ENCODE measurements at places on chromosomes 12 and 14.

DNA sequence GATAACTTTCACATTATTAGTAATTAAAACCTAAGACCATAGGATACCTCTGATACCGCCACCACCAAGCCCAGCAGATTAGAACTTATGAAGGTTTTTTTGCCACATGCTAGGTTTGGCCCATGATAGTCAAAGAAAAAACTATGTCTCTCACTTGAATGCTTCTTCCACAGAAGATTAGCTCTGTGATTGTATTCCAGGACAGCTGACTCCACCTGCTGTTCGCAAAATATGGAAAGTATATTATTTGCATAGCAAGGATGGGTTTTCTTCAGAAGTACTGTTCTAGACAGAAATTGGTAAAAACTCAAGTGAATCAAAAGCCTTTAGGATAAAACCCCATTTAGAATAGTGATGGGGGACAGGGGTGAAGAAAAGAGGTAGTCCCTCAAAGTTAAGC lies 42.2 kb downstream of the PPFIBP1 start:
- no peak for DNase-seq

DNA sequence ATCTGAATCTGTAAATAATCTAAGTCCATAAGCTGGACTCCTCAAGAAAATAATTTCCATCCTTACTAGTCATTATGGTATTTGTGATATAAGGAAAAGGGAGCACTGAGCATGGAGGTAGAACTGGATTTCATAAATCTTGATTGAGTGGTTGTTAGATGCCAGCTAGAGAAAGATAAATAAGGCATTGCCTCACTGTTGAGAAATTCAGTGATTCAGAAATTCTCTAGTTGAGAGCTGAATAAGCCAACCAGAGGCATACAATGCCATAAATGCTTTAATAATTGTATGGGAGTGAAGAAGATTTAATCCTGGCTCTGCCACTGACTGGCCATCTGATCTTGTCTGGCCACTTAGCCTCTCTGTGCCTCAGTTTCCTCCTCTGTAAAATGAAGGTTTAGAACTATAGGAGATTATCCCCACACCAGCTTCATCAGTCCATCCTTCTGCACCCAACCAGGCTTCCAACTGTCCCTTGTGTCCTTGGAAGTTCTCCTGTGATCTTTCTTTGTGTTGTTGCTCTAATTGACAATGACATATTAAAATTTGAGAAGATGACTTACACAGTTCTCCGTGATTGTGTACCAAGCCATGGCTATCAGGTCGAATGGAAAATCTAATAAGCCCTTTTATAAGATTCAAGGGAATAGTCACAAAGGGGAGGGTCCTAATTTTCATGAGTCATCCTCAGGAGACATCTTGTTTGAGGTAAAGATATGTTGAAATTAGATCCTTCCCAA lies 394.3 kb downstream of the EGLN3 start:
- peak; percentile 24 for DNase-seq

DNA sequence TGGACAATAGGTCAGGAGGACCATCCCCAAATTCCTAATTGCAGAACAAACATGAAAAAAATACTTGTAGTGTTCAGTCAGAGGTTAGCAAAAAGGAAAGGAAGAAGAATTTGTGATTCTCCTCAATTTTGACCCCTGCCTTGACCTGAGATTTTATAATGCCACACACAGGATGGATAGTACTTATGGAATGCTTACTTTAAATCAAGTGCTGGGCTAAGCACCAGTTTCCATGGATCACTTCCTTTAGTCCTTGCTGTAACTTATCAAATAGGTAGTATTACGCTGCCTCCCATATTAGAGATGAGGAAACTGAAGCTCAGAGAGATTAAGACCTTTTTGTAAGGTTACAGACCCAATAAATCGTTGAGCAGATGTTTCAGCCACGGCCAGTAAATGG lies 81.2 kb upstream of the OVCH1 start:
- DNase-seq: no peak

DNA sequence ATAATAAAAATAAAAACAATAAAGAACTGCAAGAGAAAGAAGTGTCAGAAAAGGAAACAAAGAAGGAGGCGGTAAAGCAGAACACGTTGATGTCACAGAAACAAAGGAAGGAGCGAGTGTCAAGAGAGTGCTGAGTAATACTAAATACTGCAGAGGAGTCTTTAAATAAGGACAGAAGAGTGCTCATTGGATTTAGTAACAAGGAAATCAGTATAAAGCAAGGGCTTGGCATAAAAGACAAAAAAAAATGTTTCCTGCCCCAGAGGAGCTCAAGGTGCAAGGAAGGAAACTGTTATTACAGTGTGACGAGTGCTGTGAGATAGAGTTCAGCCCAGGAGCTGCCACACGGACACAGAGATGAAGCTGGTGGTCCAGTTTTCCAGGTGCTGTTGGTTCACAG lies 8.4 kb upstream of the TUBA1A start:
- DNase-seq: no peak

GRCh38 chr14:100640471-100641273 lies 53.5 kb upstream of the BEGAIN start:
- DNase-seq: peak; percentile 88

GRCh38 chr12:4969405-4969804 lies 59.7 kb downstream of the KCNA1 start:
- DNase-seq: no peak

DNA sequence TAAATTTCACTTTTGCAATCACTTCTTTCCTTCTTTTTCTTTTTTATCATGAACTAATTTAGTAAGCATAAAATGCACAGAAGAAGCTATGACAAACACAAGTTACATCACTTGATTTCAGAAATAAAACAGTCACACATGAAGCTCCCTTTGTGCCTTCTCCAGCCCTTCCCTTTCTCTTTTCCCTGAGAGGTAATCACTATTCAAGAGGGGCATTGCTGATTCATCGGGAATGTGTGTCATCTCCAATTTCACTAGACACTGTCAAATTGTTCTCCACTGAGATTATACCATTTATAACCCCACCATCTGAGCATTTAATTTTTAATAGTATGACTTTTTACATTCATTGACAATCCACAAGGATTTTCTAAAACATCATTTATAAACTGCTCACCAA lies 91.6 kb upstream of the PTPRQ start:
- DNase-seq: peak; percentile 14

DNA sequence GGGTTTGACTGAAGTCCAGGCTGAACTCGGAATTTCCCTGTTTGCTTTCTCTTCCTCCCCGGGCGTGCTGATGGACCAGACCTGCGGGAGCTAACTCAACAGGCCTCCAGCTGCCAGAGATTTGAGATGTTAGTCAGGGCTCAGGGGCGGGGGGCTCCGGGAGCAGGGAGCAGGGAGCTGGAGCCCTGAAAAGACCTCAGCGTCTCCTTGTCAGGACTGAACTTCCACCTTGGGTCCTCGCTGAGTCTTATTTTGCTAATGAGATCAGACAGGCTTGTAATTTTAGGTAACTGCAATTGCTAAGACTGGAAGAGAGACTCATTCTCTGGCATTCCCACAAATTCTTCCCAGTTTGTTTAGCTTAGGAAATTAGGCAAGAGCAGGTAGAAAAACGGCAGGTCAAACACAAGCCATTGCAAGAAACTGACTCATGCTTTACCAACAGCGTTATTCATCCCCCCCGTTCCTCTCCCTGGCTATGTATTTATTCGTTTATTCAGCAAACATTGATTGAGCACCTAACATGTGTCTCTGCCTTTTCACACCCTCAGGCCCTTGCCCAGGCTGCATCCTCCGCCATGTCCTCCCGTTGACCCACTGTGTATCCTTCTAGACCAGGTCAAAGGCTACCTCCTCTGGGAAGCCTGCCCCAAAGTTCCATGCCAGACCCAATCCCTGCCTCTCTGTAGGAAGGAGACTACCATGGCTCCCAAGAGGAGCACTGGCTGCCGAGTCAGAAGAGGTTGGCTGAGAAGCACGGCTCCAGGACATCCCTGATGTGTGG lies 80.4 kb upstream of the DIO3 start:
- DNase-seq: peak; percentile 33

- DNase-seq: peak; percentile 83
Measured at GRCh38 chr14:102437997-102438915, 71.3 kb downstream of the ANKRD9 start.

DNA sequence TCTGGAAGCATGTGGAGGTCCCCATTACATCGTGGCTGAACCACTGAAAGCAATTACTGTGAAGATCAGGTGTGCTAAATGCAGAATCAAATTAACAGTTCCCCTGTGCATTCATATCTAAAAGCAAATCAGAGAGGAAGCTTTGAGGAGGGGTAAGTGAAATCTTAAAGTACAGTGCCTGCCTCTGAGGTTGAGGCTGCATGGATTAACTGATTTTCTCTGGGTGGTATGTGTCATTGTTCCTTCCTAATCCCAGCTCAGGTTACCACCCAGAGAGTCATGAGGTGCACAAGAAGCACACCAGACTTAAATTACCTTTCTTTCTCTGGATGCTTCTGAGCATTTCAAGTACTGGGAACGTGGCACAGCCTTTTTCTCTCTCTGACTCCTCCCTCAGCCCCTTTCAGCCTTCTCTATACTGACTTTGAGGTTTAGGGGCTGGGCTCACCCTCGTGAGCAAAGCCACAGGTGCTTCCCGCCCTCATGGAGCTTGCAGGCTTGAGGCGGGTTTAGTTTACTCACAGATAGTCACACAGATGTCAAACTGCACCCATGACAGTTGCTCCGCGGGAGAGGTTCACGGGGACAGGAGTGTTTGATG lies 237.6 kb upstream of the CRY1 start:
- no peak for DNase-seq

DNA sequence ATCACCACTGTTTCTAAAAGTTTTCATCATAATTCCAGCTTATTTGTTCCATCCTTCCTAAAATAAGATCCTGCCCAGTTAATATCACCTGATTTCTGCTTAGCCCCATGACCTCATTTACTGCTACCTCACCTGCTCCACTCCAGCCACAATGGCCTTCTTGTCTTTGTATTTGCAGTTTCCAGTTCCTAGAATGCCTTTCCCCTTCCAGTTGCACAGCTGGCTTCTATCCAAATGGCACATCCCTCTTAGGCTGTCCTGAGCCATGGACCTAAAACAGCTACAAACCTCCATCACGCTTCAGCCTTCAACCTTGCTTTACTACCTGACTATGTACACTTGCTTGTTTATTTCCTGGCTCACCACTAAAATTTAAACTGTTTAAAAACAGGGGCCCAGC lies 6.5 kb upstream of the LGMN start:
- DNase-seq: no peak

DNA sequence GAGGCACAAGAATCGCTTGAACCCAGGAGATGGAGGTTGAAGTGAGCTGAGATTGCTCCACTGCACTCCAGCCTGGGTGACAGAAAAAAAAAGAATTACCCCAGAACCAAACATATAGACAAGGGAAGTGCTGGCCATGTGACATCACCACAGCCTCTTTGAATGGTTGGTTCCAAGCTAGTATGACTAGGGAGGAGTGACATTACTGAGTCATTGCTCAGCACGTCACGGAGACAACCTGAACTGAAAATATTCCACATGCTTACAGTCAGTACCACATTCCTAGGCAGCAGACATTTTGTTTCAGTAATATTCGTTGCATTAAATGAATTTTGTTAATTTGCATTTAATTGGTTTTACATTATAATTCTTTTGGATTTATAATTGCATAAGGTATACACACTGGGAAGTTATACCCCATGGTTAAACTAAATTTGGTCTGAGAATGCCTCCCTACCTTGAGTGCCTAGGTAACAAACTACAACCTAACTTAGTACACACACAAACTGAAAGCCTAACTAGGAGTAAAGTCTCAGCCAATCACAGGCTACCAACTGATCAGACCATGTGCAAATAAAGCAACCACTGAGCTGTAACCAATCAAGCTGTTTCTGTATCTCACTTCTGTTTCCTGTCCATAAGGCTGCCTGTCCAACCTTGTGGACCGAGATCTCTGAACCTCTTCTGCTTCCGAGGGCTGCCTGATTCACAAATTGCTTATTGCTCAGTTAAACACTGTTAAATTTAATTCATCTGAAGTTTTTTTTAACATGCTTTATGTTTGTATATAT lies 164.4 kb downstream of the CAND1 start:
- peak; percentile 35 for DNase-seq

GRCh38 chr12:76329159-76329558 lies 19.1 kb downstream of the BBS10 start:
- peak; percentile 63 for DNase-seq

GRCh38 chr14:50417853-50418252 lies 21.2 kb upstream of the CDKL1 start:
- peak; percentile 31 for DNase-seq

- DNase-seq: no peak
Measured at GRCh38 chr12:22600181-22600580, 24.8 kb upstream of the ETNK1 start.

- no peak for DNase-seq
Measured at GRCh38 chr12:38889297-38889815, 16.0 kb downstream of the CPNE8 start.

DNA sequence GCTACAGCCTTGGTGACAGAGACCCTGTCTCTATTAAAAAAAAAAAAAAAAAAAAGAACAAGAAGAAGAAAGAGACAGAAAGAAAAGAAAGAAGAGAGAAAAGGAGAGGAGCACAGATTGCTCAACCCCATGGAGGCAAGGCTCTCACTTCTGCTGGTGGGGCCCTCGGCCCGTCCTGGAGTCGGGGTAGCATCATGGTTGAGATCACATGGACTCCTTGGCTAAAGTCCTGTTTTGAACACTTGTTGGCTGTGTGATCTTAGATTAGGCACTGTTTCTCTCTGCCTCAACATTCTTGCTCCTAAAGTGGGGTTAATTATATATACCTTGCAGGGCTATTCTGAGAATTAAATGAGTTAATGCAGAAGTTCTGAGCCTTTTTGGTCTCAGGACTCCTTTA lies 207.7 kb downstream of the CACNA1C start:
- no peak for DNase-seq

DNA sequence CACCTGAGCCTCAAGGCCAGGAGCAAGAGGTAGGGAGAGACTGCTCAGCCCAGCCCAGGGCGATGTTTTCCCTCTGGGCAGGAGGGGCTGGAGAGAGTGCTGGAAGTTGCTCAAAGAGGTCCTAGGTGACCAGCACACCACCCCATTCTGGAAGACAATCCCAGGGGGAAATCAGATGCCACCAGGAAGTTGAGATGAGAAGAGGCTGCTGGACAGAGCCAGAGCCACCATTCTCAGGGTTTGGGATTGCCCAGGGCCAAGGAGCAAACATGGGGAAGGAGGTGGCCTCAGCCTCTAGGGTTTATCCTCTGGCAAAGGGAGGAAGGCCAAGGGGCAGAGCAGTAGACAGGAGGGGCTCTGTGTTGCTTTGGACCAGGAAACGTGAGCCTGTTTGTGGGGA lies 11.6 kb downstream of the CCDC85C start:
- DNase-seq: no peak

- no peak for DNase-seq
Measured at GRCh38 chr12:74957231-74957630, 252.4 kb downstream of the KCNC2 start.

- DNase-seq: no peak
Measured at GRCh38 chr12:89762498-89763170, 54.0 kb upstream of the ATP2B1 start.

- peak; percentile 74 for DNase-seq
Measured at GRCh38 chr12:93050026-93050747, 121.1 kb upstream of the EEA1 start.
